ENCODE measurements at places on chromosomes 6 and 20. TPM values are rescaled to one million over a fixed set of nuclear protein-coding genes. Genes with fewer than 3 reads are reported as not detected.

DNA sequence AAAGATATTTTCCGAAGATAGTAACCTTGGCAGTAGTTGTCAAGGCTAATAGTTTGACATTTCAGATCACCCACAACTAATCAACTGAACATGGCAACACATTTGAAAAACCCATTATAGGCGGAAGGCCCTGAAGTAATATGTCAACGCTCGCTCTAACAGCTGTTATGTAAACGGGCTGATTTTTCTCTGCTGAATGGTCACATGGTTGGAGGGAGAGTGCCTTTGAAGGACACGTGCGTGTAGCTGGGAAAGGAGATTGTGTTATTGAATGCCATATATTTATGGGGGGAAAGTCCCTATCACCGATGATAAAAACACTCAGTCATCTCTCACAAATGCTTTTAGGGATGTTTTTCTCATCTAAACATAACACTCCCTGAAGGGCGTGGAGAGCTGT, 160.0 kb upstream of the RALGAPA2 start:
- no peak overlapping the region for H3K27ac ChIP-seq
- no peaks in the 10 kb centered on the region for H3K4me1 ChIP-seq
- no peak overlapping the region for H3K4me3 ChIP-seq
- H3K27me3 ChIP-seq: peaks cover 65% of the 10 kb centered on the region

Gene LAMA2
- 260 TPM for total RNA-seq

Gene MOCS3
- total RNA-seq: 2.3 TPM

Gene FBXO30
- 12.2 TPM for total RNA-seq

DNA sequence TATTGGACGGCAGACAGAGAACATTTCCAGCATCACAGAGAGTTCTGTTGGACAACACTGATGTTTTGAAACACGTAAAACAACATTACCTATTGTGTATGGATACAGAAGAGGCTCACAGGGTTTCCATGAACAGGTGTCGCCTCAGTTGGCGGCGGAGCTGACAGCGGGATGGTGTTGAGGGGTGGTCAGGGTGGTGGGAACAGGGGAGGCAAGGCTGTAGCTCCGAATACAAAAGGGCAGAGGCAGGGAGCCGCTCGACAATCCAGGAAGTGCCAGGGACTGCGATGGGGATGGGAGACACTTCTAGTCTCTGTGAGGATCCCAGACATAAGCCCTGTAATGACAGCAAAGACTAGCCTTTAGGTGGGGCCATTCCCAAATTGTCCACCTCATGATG, 14.5 kb upstream of the PI16 start:
- H3K27me3 ChIP-seq: no peaks in the 10 kb centered on the region
- no peaks in the 10 kb centered on the region for H3K4me1 ChIP-seq
- DNase-seq: no peak
- H3K4me3 ChIP-seq: no peak overlapping the region
- no peaks in the 10 kb centered on the region for H3K36me3 ChIP-seq

DNA sequence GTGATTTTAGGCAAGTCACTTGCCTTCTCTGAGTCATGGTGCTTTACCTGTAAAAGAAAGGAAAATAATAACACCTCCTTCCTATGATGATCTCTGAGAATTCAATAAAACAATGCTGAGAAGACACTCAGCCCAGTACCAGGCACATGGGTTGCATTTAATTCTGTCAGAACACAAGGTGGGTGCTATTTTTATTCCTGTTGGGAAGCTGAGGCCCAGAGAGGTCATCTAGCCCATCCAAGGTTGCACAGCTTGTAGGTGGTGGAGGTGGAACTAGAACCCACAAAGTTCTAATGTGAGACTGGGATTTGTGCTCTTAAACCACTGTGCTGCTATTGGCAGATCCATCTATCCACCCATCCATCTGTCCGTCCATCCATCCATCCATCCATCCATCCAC, 39.6 kb upstream of the PTGIS start:
- H3K4me1 ChIP-seq: peaks cover 14% of the 10 kb centered on the region
- H3K27me3 ChIP-seq: peaks cover 7% of the 10 kb centered on the region
- no peak overlapping the region for H3K27ac ChIP-seq
- H3K4me3 ChIP-seq: no peak overlapping the region

DNA sequence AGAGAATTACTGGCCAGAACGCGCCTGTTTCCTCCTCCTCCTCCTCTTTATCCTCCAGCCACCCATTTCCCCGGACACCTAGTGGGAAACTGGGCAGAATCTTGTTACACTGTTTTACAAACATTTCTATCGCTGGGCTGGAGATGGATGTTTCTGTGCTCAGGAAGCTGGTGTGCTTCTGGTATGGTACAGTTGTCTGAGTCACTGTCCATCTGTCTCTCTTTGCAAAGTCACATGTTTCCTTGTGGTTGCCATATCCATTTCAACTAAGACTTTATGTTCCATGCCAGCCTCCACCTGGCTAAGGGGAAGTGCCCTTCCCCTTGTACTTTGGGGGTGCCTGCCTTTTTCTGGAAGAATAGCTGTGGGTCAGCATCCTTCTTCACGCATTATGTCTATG, 52.9 kb upstream of the SLC22A16 start:
- H3K4me3 ChIP-seq: no peak overlapping the region
- H3K4me1 ChIP-seq: peaks cover 14% of the 10 kb centered on the region
- H3K27ac ChIP-seq: no peak overlapping the region
- H3K27me3 ChIP-seq: no peaks in the 10 kb centered on the region
- H3K36me3 ChIP-seq: no peaks in the 10 kb centered on the region

Gene GRM4
- not detected for total RNA-seq

Gene XKR7
- not detected for total RNA-seq

DNA sequence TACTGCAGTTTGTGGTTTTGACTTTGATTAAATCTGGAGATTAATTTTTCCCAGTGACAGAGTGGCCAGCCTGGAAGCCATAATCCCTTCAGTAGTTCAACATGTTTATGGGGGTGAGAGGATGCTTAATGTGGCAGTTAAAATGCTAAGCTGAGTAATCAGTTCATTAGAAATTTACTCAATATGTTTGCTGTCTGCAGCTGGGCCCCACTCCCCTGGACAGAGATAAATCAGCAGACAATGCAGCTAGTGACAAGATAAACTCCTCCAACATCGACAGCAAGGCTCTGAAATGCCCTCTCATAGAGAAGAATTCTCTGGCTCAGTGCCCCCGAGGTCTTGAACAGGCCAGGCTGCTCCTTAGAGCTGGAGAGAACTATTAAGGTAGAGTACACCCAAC, 101.9 kb downstream of the LRFN2 start:
- H3K27ac ChIP-seq: no peak overlapping the region
- H3K4me1 ChIP-seq: no peaks in the 10 kb centered on the region
- H3K4me3 ChIP-seq: no peak overlapping the region
- H3K36me3 ChIP-seq: no peaks in the 10 kb centered on the region
- DNase-seq: no peak

GRCh38 chr6:20115246-20115980, 96.9 kb downstream of the MBOAT1 start:
- no peak for DNase-seq
- no peaks in the 10 kb centered on the region for H3K36me3 ChIP-seq
- peak overlapping the region; percentile 10 for H3K27ac ChIP-seq

DNA sequence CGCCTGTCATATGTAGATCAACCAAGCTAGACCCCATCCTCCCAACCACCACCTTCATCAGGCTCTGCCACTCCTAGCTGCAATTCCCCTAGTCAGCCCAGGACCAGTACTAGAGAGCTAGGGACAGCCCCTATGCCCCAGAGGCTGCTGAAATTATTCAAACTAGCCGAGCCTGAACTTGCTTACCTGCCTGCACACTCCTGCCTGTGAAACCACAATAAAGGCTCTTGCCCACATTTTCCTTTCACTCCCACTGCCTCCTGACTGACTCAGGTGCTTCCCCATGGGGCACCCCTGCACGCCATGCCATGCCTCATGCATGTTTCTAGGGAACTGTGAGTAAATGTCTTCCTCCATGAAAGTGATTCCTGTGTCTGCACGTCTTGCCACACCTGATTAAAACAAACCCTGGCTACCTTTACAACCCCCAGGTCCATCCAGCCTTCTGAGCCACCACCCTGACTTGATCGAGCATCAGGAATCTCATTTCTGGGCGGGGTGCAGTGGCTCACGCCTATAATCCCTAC, 66.5 kb upstream of the IER3 start:
- H3K4me3 ChIP-seq: no peak overlapping the region
- H3K27me3 ChIP-seq: no peaks in the 10 kb centered on the region
- DNase-seq: no peak
- no peaks in the 10 kb centered on the region for H3K36me3 ChIP-seq
- no peaks in the 10 kb centered on the region for H3K4me1 ChIP-seq
- H3K27ac ChIP-seq: no peak overlapping the region

DNA sequence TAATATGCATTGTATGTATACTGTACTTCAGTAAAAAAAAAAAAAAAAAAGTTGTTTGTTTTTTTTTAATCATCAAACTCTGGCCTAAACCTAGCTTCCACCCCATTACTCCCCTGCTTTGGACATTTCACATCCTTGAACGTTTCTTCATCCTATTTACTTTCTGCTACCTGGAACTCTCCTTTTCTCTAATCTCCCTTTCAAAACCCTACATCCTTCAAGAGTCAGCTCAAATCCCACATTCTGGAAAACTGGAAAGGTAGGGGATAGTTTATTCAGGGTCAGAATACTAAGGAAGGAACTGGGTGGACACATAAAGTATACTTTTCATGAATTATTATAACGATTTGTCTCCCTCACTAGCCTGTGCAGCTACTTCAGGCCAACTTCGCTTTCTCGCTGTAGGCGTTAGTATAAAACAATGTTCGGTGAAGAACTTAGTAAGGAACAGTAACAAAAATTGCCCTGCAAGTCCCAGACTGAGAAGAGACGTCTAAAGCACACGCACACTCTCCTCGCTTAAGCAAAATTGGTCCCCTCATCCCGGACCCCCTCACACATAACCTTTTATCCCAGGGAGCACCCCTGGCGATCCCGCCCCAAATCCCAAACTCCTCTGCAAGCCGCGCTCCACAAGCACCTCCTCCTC, 775 bp downstream of the PIGU start:
- peaks cover 15% of the 10 kb centered on the region for H3K4me1 ChIP-seq
- no peak for DNase-seq
- no peaks in the 10 kb centered on the region for H3K27me3 ChIP-seq
- H3K4me3 ChIP-seq: peak overlapping the region; percentile 50
- no peaks in the 10 kb centered on the region for H3K36me3 ChIP-seq

- H3K27me3 ChIP-seq: no peaks in the 10 kb centered on the region
- H3K27ac ChIP-seq: no peak overlapping the region
- H3K4me1 ChIP-seq: peaks cover 9% of the 10 kb centered on the region
- no peaks in the 10 kb centered on the region for H3K36me3 ChIP-seq
- no peak for DNase-seq
These were observed 97.4 kb upstream of the ARMC2 start for GRCh38 chr6:108750801-108751200.

- no peaks in the 10 kb centered on the region for H3K4me1 ChIP-seq
- no peaks in the 10 kb centered on the region for H3K36me3 ChIP-seq
- no peak for DNase-seq
- H3K27me3 ChIP-seq: no peaks in the 10 kb centered on the region
- no peak overlapping the region for H3K4me3 ChIP-seq
- H3K27ac ChIP-seq: no peak overlapping the region
These were observed 488.4 kb upstream of the MMS22L start for GRCh38 chr6:97771372-97771771.

Gene NFKBIE
- total RNA-seq: 3.6 TPM

GRCh38 chr6:36301085-36301658, 31.3 kb downstream of the PNPLA1 start:
- H3K27ac ChIP-seq: no peak overlapping the region
- H3K4me1 ChIP-seq: no peaks in the 10 kb centered on the region
- no peak for DNase-seq
- no peak overlapping the region for H3K4me3 ChIP-seq

DNA sequence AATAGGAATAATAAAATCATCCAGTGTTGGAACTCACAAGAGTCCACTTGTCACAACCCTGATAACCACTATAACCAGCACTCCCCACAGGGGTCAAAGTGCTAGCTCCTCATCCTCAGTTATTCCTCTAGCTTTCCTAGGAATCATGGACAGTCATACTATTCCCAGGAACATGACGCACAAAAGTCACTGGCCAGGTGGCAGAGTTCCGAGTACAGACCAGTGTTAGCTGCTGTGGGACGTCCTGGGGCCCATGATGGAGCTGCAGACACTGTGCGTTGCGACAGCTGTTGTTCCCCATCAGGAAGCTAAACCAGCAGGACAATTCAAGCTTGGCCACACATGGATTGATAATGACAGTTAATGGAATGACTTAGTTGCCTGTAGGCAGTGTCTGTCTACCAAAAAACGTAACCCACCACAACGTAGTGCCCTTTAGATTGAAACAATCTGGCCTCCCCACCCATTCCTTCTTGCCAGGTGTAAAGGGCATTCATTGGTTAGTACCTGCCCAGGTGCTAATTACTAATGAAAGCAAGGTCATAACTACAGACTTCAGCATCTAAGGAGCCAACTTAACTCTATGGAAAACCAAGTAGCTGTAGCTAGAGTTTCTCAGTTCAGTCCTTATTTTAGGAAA, 17.4 kb downstream of the EZR start:
- no peaks in the 10 kb centered on the region for H3K36me3 ChIP-seq
- peaks cover 39% of the 10 kb centered on the region for H3K4me1 ChIP-seq
- H3K4me3 ChIP-seq: no peak overlapping the region
- H3K27ac ChIP-seq: peak overlapping the region; percentile 41
- DNase-seq: peak; percentile 76

DNA sequence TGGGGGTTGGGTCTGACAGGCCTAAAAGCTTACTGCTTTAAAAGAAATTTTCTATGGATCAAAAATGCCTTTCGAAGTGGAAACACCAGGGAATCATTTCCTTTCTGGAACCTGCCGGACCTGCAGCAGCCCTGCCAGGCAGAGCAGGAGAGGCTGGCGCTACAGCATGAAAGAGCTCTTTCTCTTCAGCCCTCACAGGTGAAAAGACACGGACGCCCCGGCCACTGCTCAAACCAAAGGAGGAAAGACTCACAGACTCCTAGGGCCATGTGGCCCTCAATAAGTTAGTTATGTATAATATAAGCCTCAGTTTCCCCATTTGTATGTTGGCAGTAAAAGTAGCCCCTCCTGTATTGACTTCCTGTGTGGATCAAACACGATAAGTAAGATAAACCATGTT, 8.3 kb downstream of the SCML4 start:
- H3K27me3 ChIP-seq: peaks cover 20% of the 10 kb centered on the region
- no peaks in the 10 kb centered on the region for H3K36me3 ChIP-seq
- H3K27ac ChIP-seq: no peak overlapping the region
- no peak for DNase-seq

DNA sequence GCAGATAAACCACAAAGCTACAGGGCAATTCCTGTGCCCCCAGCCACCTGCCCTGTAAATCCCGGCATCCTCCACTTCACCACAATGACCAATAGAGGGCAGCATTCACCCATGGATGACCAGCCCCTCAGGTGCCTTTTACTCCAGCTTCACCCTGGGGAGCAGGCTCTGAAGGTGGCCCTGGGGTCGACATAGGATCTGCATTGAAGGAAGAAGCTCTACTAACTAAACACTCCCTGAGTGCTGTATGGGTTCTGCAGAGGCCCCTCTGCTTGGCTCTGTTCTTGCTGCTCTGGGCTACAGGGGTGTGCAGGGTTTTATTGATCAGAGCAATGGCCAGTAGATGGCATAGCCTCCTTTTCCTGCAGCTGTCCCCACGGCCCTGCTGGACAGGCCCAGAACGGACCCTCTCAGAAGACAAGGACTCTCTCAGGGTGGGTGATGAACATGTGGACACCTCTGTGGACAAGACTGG, 20.3 kb downstream of the CST4 start:
- no peaks in the 10 kb centered on the region for H3K4me1 ChIP-seq
- H3K27ac ChIP-seq: no peak overlapping the region
- peak; percentile 54 for DNase-seq
- no peaks in the 10 kb centered on the region for H3K36me3 ChIP-seq
- no peak overlapping the region for H3K4me3 ChIP-seq
